Testis (tissue), 5 donors: ENCODE measurements at places on chromosomes 12 and 14.
A peak's percentile ranks its signal among the peaks of the same experiment; 100 is the strongest.

DNA sequence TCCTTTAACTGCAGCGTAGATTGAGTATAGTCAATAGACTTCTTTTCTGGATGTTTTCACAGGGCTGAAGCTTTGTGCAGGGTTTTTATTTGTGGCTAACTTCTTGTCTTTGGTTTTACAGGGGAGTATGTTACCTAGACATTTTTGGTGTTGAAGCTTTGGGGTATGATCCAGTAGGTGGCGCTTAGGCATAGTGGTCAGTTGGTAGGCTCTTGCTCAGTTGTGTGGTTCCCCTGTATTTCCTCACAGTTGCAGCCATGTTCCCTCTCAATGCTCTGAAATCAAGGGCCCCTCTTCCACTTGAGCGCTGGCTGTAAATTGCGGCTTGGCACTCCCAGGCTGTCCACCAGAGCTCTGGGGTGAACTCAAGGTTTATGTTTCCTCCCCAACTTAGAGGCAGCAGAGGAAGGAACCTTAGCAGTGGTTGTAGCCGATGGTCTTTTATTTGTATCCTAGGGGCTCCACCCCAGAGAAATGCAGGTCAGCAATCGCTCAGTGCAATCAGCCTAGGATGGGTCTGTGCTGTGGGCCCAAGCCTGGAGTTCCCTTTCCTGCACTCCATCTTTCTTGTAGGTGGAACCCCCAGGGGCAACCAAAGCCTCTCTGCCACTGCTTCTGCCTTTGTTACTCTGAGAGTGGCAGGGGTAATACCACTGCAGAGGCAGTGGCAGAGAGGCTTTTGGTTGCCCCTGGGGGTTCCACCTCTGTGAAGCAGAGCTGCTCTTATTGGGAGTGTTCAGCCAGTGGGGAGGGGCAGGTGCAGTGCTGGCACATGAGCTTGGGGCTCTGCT is 55.1 kb downstream of the CMAS start:
- DNase-seq, result peak; percentile 63

- DNase-seq, result peak; percentile 44
Observed at GRCh38 chr12:76586764-76587395, 27.3 kb upstream of the OSBPL8 start.

DNA sequence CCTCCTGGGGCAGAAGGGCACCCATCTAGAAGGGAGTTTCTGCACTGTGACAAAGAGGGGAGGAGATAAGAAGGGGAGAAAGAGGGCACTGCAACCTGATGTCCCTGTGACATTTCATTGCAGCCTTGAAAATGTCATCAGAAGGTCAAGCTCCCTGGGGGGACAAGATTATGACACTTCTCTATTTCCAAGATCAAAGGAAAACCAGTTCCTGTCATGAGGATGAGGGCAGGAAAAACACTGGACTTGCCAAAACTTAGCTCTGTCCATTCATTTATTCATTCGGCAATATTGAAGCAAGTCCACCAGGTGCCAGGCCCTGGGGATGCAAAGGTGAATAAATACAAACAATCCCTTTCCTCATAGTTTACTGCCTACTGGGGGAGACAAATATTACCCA is 138.4 kb upstream of the CDKN3 start:
- DNase-seq, result no peak

GRCh38 chr14:106691601-106692291 is 1165.4 kb downstream of the TMEM121 start:
- peak; percentile 83 for DNase-seq

- no peak for DNase-seq
Observed at GRCh38 chr12:15649347-15649746, 139.8 kb downstream of the EPS8 start.

GRCh38 chr14:63555572-63555971 is 12.4 kb upstream of the PPP2R5E start:
- DNase-seq, result no peak

- DNase-seq, result no peak
Observed at GRCh38 chr14:24077086-24077485, 5.7 kb downstream of the CPNE6 start.

DNA sequence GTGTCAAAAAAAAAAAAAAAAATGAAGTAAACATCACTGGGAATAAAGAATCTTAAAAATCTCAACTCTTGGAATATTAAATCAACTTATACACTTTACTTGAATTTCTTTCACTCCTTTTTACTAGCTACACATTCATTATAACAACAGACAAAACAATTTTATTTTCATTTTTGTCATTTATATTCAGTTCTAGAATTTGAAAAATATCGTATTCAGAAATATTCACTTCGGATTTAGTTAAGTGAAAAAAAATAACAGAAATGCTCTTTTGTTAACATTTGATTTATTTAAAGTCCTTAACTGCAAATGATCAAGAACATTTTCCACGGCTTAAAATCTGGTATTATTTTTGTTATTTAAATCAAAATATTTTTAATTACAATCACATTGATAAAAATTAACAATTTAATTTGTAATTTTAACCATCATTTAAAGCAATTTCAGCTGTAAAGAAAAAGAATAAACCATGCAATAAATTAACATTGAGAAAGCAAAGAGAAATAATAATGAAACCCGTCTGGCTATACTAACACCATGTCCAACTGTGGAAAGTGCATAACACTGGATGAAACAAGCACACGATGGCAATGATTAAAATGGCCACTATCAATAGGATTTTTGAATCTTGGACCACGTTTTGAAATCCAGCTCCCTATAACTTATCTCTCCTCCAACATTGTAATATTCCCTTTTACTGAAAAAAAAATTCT is 5.2 kb downstream of the FOXA1 start:
- DNase-seq, result no peak

DNA sequence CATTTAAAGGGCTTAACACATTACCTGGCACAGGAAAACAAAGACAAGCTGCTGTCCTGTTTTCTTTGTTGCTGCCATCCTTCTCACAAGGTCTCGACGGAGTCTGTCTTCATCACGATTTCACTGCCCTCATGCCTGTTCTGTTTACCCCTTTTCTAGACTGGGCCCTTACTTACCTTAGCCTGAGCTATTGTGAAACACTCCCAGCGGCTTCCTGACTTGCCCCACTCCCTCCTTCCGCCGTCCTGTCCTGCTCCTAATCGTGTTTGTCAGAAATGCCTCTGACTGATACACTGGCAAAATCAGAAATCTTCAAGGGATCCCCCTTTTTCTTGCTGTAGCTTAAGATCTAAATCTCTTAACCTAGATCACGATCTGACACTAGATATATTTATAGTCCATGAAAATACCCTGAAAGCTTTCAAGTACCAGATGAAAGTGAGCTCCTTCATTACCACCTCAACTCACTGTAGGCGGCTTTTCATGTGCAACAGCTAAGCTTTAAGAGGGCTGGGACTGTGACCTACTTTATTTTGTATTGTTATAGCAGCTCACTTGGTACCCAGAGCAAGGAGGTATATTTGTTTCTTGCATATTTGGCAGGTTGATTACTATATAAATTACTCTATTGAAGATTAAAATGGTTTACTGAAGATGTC is 32.1 kb downstream of the TECPR2 start:
- DNase-seq, result no peak
